ENCODE measurements at places on chromosomes 11 and 22.

DNA sequence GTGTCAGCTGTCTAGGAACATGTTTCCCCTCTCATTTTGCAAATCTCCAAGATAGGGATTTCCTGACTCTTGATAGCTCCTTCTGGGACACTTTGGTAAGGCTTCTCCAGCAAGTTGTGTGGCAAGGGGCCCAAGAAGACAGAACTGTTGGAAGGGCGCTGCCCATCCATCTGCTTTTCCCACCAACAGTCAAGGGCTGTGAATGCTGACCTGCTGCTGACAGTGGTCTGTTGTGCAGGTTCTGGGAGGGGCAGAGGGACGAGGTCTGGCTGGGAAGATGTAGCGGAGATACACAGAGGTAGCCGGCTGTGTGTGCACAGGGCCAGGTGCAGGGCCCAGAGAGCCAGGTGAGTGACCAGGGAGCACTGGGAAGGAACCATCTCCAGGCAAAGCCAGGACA is 12.2 kb downstream of the BCR start:
- no peaks in the 10 kb centered on the region for H3K27me3 ChIP-seq
- no peaks in the 10 kb centered on the region for H3K36me3 ChIP-seq
- DNase-seq: no peak

GRCh38 chr11:125224391-125225021 is 60.0 kb downstream of the PKNOX2 start:
- peak overlapping the region; percentile 10 for H3K27ac ChIP-seq
- no peaks in the 10 kb centered on the region for H3K36me3 ChIP-seq
- H3K4me3 ChIP-seq: no peak overlapping the region
- peaks cover 14% of the 10 kb centered on the region for H3K4me1 ChIP-seq
- DNase-seq: peak; percentile 73

DNA sequence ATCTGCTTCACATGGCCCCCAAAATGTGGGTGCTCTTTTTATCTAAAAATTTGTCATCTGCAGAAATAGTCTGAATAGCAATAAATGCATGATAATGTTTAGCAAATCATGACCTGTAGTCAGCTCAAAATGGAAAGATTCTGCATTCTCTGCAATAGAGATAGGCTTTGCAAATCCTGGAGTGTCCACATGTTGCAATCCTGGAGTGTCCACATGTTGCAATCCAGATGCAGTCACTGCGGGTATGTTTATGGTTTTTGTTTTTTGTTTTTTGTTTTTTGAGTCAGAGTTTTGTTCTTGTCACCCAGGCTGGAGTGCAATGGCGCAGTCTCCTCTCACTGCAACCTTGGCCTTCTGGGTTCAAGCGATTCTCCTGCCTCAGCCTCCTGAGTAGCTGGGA is 20.2 kb upstream of the LRRC32 start:
- H3K27ac ChIP-seq: no peak overlapping the region
- H3K36me3 ChIP-seq: no peaks in the 10 kb centered on the region
- no peaks in the 10 kb centered on the region for H3K4me1 ChIP-seq

DNA sequence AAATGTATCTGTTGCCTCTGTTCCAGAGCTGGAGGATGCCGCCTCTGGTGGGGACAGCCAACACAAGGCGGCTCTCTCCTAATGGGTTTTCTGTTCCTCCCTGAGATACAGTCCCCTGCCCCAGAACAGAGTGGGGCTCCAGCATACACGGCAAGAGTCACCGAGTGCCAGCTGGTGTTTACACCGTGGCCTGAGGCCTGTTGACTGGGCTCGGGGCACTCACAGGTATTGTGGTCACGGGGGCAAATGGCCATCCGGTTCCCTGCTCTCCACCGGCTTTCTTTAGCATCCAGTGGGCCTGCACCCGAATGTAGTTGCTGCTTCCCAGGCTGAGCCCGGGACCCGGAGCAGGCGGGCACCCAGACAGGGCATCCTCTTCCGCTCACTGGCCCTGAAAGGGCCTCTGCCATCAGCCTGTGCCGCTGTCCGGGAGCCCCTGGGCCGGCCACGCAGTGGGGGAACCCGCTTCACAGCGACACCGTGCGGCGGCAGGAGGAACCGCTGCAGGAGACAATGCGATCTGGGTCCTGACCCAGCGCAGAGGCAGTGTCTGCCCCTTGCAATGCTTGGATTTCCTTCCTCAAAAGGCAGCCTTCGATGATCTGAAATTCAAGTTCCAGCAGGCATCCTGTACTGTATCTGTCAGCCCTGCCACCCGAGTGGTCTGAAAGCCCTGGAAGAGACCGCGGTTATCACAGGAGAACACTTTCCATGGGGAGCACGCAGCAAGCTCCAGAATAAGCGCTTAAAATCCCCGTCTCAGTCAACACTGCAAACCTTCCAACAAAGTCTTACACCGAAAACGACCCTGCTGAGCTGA is 859 bp upstream of the KRTAP5-5 start:
- H3K27ac ChIP-seq: no peak overlapping the region
- H3K4me3 ChIP-seq: no peak overlapping the region
- no peaks in the 10 kb centered on the region for H3K36me3 ChIP-seq
- no peak for DNase-seq
- H3K27me3 ChIP-seq: no peaks in the 10 kb centered on the region

- no peak overlapping the region for H3K4me3 ChIP-seq
- peaks cover 24% of the 10 kb centered on the region for H3K36me3 ChIP-seq
- H3K27me3 ChIP-seq: no peaks in the 10 kb centered on the region
These were observed 68.0 kb upstream of the YWHAH start for GRCh38 chr22:31876156-31876920.

DNA sequence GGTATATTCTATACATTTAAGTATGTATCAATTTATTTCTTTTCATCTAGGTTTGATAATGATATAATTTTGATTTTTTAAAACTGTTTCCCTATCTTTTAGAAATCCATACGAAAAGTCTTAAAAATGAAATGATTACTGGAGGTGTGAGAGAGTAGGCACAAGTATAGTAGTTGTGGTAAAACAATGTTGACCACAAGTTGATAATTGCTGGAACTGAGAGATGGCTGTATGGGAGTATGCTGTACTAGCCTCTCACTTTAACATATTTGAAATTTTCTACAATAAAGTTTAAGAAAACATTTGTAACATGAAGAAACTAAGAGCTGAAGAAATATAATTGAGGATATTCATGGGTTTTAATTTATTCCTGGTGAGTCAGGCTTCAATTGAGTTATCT is 30.0 kb downstream of the FSHB start:
- no peaks in the 10 kb centered on the region for H3K4me1 ChIP-seq
- H3K27ac ChIP-seq: no peak overlapping the region
- H3K36me3 ChIP-seq: no peaks in the 10 kb centered on the region
- H3K4me3 ChIP-seq: no peak overlapping the region
- no peak for DNase-seq
- H3K27me3 ChIP-seq: no peaks in the 10 kb centered on the region

DNA sequence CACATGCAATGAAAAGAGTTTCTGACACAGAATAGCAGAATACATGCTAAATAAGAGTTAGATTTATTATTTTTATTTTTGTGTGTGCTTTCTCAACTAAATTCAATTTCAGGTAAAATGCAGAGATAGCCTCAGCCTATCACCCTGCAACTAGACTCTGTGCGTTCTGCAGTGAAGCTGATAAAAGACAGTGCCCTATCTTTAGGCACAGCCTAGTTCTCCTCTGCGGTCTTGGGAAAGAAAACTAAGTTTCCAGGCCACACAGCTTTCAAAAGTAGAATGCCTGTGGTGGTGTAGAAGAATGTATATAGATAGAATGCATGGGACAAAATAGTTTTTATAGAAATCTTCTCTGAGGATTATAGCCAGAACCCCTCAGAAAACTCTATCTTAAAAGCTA is 12.0 kb upstream of the MMP1 start:
- no peaks in the 10 kb centered on the region for H3K4me1 ChIP-seq
- DNase-seq: no peak
- H3K36me3 ChIP-seq: no peaks in the 10 kb centered on the region
- H3K27ac ChIP-seq: no peak overlapping the region
- H3K27me3 ChIP-seq: no peaks in the 10 kb centered on the region
- H3K4me3 ChIP-seq: no peak overlapping the region

DNA sequence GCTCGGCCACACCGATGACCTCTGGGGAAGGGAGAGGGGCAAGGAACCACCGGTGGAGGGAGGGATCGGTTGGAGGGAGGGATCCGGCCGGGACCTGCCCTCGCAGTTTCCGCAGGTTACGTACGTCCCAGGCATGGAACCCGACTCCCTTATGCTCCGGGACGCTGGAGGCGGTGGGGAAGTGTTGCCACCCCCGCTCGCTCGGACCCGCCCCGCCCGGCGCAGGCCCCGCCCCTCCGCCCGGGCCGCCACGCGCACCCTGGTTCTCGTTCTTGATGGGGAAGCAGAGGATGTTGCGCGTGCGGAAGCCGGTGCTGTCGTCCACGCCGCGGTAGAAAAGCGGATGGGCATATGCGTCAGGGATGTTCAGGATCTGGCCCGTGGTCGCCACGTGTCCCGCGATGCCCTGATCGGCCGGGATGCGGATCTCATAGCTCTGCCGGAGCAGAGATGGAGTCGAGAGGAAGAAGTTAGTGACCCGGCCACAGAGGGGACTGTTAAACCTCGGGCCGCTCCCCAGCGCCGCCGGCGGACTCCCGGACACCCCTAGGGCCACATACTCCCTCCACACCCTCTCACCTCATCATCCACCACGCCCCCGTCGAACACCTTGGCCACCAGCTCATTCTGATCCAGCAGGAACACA is 89.8 kb downstream of the PDE2A start:
- DNase-seq: peak; percentile 80
- H3K4me3 ChIP-seq: peak overlapping the region; percentile 19

- H3K27ac ChIP-seq: no peak overlapping the region
- DNase-seq: no peak
- H3K4me3 ChIP-seq: no peak overlapping the region
- no peaks in the 10 kb centered on the region for H3K36me3 ChIP-seq
- peaks cover 11% of the 10 kb centered on the region for H3K4me1 ChIP-seq
- H3K27me3 ChIP-seq: no peaks in the 10 kb centered on the region
These were observed 72.4 kb downstream of the ZNRF3 start for GRCh38 chr22:28955817-28956216.

DNA sequence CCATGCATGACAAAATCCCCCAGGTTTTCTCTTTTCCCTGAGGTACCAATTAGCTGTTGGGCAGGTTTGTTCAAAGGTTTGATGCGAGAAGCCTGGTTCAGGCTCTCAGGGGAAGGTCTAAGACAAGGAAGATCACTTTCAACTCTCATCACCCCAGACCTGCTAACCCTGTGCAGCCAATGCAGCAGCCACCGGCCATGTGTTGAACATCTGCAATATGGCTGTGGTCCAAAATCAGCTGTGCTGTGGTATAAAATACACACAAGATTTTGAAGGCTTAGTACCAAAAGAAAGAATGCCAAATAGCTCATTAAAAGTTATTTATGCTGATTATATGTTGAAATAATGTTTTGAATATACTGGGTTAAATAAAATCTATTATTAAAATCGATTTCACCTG is 58.5 kb downstream of the SMCO4 start:
- DNase-seq: no peak
- no peaks in the 10 kb centered on the region for H3K27me3 ChIP-seq
- no peaks in the 10 kb centered on the region for H3K4me1 ChIP-seq
- no peaks in the 10 kb centered on the region for H3K36me3 ChIP-seq
- H3K27ac ChIP-seq: no peak overlapping the region

- H3K27me3 ChIP-seq: no peaks in the 10 kb centered on the region
- H3K36me3 ChIP-seq: peaks cover 8% of the 10 kb centered on the region
- H3K4me1 ChIP-seq: peaks cover 8% of the 10 kb centered on the region
- no peak overlapping the region for H3K27ac ChIP-seq
- no peak for DNase-seq
- no peak overlapping the region for H3K4me3 ChIP-seq
These were observed 18.4 kb upstream of the TECTA start for GRCh38 chr11:121082670-121083069.

Measured in right atrium auricular region (tissue), 2 donors.